ENCODE measurements at places on chromosomes 1 and 21.

DNA sequence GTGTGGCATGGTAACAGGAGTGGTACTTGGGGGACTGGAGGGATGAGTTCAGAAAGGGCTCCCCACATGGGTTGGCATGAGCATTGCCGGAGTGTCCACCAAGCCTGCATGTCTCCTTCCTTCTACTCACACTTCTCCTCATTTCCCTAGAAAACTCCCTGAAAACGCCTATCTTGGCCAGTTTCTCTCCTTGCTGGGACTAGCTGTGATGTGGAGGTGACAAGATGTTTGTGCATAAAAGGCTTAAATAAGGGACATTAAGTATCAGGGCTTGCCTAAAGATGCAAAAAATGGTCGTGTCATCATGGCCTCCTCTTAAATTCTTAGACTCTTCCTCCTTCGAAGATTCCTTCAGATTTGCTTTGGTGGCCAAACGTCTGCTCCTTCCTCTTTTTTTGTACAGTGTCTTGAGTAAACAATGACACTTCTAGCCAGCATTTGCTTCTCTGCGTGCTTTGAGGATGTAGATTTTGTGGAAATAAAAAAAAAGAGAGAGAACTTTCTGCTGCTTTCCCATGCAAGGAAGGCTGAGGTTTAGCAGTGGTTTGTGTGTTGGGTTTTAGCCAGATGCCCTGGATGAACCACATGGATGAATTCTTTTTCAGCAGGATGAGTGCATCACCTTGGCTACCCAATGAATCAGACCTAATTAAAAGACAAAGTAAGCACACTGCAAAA, 239.1 kb upstream of the IRF2BP2 start:
- no peak overlapping the region for H3K4me3 ChIP-seq
- DNase-seq, result no peak
- peaks cover 27% of the 10 kb centered on the region for H3K4me1 ChIP-seq
- H3K36me3 ChIP-seq, result peaks cover 3% of the 10 kb centered on the region

DNA sequence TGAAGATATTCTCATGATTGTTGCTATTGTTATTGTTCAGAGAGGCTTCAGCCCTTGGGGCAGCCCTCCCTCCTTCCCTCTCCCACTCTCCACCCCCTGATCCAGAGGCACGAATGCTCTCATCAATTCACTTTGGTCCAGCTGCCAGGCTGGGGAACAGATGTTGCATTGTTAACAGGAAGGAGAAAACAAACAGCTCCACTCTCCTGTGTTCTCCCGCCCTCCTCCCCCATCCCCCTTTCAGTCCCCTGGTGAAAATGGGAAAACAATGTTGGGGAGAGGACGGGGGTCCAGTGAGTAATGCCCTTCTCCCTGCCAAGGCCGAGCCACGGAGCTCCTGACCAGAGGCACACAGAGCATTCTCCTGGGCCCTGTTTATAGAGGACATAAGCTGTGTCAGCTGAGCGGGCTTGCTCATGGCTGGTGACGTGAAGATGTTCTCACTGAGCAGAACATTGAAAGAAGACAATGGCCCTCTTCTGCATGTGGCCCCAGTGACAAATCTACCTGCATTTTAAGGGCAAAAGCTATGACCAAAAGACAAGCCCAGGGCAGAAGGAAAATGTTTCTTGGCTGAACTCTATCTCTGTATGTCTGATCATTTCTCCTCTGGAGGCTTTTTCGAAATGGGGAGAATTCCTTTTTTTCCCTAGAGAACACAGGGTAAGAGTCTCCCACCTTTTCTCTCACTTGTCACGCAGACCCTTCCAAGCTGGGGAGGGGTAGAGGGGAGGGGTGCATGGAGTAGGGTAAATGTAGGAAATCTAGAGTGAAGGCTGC, 111.7 kb downstream of the GLUL start:
- H3K4me1 ChIP-seq, result no peaks in the 10 kb centered on the region
- H3K27me3 ChIP-seq, result no peaks in the 10 kb centered on the region
- DNase-seq, result no peak
- H3K27ac ChIP-seq, result no peak overlapping the region
- no peaks in the 10 kb centered on the region for H3K36me3 ChIP-seq

DNA sequence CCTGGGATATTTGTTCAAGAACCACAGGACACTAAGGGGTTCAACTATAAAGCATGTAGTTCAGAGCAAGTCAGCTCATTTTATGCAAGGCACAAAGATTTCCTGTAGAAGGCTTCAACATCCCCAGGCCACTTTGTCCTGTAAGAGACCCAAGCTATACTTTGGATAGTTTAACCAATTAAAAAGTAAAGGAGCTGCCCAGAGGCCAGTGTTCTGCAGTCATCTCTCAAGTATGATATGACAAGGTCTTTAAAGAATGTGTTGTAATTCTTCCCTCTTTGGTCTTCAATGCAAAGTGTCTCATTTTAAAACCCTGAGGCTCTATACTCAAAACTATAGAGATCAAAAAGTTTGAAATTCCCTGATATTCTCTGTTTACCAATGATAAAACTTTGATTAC, 34.1 kb downstream of the KRTAP20-3 start:
- no peak for DNase-seq
- no peaks in the 10 kb centered on the region for H3K27me3 ChIP-seq
- H3K36me3 ChIP-seq, result no peaks in the 10 kb centered on the region
- no peak overlapping the region for H3K4me3 ChIP-seq
- H3K4me1 ChIP-seq, result no peaks in the 10 kb centered on the region

DNA sequence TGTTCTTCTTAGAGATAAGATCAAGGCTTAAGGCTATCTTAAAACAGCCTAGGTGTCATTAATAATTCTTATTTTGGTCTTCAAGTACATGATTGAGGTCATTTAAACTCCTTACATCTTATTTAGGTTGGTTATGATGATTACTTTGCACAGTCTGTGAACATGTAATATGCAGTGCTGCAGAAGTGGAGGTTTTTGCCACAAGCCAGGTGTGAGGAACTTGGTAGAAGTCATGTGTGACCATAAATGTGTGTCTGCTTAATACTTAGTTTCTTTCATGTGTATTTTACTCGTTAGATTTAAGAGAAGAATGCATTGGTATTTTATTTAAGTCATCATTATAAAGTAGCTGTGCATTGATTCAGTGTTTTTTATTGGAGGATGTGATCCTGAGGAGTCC, 10.1 kb downstream of the ATG4C start:
- no peak overlapping the region for H3K27ac ChIP-seq
- no peaks in the 10 kb centered on the region for H3K36me3 ChIP-seq
- DNase-seq, result no peak
- no peak overlapping the region for H3K4me3 ChIP-seq

DNA sequence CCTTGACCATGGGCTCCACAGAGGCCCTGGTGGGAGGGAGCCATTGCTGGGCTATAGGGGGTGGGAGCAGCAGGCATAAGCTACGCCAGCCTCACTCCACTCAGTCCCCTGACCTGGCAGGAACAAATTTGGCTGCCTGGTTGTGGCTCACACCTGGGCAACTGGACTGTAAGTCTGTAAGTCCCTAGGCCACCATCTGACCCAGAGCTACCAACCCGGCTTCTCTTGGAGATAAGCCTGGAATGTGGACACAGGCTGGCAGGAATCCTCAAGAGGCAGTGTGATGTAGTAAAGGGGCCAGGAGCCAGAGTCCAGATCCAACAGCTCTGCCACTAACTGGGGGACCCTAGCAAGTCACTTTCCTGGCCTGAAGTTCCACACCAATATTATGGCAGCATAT, 11.4 kb downstream of the NCF2 start:
- H3K4me3 ChIP-seq, result no peak overlapping the region
- H3K4me1 ChIP-seq, result no peaks in the 10 kb centered on the region
- H3K27me3 ChIP-seq, result no peaks in the 10 kb centered on the region
- no peak for DNase-seq
- H3K27ac ChIP-seq, result no peak overlapping the region

- H3K27me3 ChIP-seq, result no peaks in the 10 kb centered on the region
- H3K4me3 ChIP-seq, result no peak overlapping the region
- no peaks in the 10 kb centered on the region for H3K36me3 ChIP-seq
- no peaks in the 10 kb centered on the region for H3K4me1 ChIP-seq
- DNase-seq, result no peak
Measured at GRCh38 chr1:72007312-72007711, 275.0 kb downstream of the NEGR1 start.

GRCh38 chr1:188762166-188762743, 1715.4 kb downstream of the BRINP3 start:
- no peaks in the 10 kb centered on the region for H3K36me3 ChIP-seq
- no peak overlapping the region for H3K4me3 ChIP-seq
- DNase-seq, result no peak
- H3K4me1 ChIP-seq, result no peaks in the 10 kb centered on the region

- H3K4me1 ChIP-seq, result no peaks in the 10 kb centered on the region
- DNase-seq, result no peak
- H3K27me3 ChIP-seq, result no peaks in the 10 kb centered on the region
- no peaks in the 10 kb centered on the region for H3K36me3 ChIP-seq
Measured at GRCh38 chr1:236342403-236343245, 51.5 kb upstream of the EDARADD start.

DNA sequence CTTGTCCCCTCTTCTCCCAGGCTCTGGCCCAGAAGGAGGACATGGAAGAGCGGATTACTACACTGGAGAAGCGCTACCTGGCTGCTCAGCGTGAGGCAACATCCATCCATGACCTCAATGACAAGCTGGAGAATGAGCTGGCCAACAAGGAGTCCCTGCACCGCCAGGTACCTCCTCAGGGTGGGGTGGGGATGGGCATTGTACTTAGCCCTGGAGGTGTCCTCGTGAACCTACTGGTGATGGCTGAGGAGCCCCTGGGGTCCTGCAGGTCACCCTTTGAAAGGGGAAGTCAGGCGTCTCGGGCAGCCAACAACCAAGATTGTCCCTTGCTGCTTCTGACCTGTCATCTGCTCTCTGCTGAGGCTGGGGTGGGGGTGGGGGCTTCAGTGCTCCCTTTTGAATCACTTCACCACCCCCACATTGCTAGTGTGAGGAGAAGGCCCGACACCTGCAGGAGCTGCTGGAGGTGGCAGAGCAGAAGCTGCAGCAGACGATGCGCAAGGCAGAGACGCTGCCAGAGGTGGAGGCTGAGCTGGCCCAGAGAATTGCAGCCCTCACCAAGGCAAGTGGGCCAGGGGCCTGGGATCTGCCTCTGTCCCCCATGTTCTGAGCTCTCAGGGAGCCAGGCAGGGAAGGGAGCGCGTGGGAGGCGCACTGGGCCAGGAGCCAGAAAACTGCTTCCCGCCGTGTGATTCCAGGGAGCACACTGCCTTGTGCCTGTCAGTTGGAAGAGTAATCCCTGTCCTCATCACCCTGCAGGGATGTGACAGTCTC, 19.7 kb downstream of the PPFIA4 start:
- no peaks in the 10 kb centered on the region for H3K36me3 ChIP-seq
- H3K4me1 ChIP-seq, result no peaks in the 10 kb centered on the region
- H3K27ac ChIP-seq, result no peak overlapping the region
- H3K27me3 ChIP-seq, result peaks cover 48% of the 10 kb centered on the region
- H3K4me3 ChIP-seq, result no peak overlapping the region
- DNase-seq, result no peak

- no peak overlapping the region for H3K4me3 ChIP-seq
- DNase-seq, result no peak
- H3K27ac ChIP-seq, result no peak overlapping the region
- H3K4me1 ChIP-seq, result no peaks in the 10 kb centered on the region
- peaks cover 12% of the 10 kb centered on the region for H3K27me3 ChIP-seq
Measured at GRCh38 chr1:9615316-9616063, 26.8 kb downstream of the TMEM201 start.

DNA sequence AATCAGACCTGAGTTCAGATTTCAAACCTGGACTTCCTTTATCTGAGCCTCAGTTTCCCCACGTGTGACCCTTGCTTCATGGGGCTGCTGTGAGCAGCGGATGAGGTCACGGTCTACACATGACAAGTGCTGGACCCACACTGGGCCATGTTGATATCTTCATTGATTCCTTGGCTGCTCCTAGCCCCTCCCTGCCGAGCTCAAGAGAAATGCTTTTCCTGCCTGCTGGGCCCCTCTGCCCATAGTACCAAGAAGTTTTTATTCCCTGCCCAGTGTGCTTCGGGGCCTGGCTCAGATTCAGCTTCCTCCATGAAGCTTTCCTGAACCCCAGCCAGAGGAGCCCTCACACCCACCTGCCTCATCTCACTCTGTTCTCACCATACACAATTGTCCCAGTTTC, 181.6 kb downstream of the PTPRU start:
- H3K27ac ChIP-seq, result no peak overlapping the region
- no peaks in the 10 kb centered on the region for H3K4me1 ChIP-seq
- no peak for DNase-seq
- no peaks in the 10 kb centered on the region for H3K36me3 ChIP-seq
- no peak overlapping the region for H3K4me3 ChIP-seq

DNA sequence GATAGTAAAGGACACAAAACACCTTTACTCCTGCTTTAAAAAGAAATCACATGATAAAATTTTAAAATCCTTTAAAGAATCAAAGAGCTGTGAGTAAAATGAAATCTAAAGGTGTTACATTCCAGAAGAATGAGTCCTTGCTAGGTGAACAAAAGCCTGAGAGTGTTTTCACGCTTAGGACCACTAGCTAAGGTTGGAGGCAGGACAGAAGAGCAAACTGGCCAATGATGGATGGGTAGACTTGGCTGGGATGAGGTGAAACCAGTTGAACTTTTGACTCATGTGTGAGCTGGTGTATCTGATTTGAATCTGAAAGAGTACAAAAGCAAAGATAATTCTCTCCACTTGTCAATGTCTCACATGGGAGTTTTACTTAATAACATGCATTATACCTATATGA, 35.1 kb downstream of the CATSPERE start:
- no peaks in the 10 kb centered on the region for H3K27me3 ChIP-seq
- DNase-seq, result no peak
- H3K27ac ChIP-seq, result no peak overlapping the region
- H3K36me3 ChIP-seq, result no peaks in the 10 kb centered on the region
- no peaks in the 10 kb centered on the region for H3K4me1 ChIP-seq
- H3K4me3 ChIP-seq, result no peak overlapping the region

DNA sequence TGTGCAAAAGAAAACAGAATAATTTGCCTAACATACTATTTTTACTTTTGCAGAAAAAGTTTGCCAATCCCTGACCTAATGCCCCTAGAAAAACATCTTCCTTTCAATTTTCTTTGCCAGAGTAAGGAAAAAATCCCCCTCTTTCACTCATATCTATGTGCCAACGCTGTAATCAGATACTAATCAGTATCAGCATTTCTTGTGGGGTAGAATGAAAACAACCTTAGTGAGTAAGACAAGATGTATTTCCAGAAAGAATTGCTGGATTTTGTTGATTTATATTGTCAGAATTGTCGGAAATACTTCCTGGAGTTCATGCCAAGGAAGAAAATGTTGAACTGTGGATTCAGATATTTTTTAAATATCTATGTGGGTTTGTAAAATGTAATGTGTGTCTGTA, 1893.8 kb downstream of the NCAM2 start:
- H3K36me3 ChIP-seq, result peaks cover 2% of the 10 kb centered on the region
- no peak overlapping the region for H3K4me3 ChIP-seq
- no peaks in the 10 kb centered on the region for H3K4me1 ChIP-seq
- H3K27me3 ChIP-seq, result no peaks in the 10 kb centered on the region
- no peak for DNase-seq
- H3K27ac ChIP-seq, result no peak overlapping the region

DNA sequence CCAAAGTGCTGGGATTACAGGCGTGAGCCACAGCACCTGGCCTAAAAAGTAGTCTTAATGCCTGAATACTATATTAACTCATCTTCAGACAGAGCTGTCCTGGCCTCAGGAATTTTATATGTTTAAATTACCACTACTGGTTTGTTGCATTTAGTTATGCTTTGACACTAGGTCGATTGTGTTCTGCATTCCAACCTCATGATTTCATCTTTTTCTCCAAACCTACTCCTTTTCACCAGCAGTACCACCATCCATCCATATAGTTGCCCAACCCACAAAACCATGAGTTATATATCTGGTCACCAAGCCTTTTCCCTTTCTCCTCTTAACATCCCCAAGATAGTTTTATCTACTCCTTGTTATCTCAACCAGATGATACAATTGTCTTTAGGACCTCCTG, 22.6 kb downstream of the FMO5 start:
- no peak overlapping the region for H3K4me3 ChIP-seq
- H3K36me3 ChIP-seq, result peaks cover 2% of the 10 kb centered on the region
- H3K27me3 ChIP-seq, result no peaks in the 10 kb centered on the region
- DNase-seq, result no peak
- peaks cover 5% of the 10 kb centered on the region for H3K4me1 ChIP-seq

Measured in central memory CD8-positive, alpha-beta T cell (primary cell).